Left colon (tissue), 2 donors: ENCODE measurements at places on chromosomes 4 and X. TPM values are rescaled to one million over a fixed set of nuclear protein-coding genes. Genes with fewer than 3 reads are reported as not detected.

DNA sequence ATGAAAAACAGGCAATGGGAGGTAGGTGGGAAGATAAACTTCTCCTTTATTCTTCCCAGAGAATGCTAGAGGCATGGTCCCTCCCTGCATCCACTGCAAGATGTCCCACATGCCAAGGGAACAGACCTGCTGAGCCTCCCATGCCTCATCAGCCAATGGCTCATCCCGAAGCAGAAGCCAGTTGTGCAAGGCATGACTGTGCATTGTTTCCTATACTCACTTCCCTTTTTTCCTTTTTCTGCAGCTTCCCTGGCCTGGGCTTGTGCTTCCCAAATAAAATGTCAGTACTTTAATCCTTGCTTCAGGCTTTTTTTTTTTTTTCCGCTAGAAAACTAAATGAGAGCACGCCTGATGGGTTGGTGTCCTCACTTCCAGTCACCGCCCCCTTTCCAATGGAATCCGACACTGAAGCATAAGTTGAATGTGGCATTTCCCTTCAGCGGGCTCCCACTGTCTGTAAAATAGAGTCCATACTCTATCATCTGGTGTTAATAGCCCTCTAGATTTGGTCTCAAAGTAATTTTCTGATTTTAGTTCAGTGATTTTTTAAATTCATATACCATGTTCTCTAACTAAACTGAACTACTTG lies 239.0 kb upstream of the JADE1 start:
- DNase-seq, result peak; percentile 41

CD38 gene
- 5.7 TPM for total RNA-seq

CTSO gene
- 16.7 TPM for total RNA-seq

DNA sequence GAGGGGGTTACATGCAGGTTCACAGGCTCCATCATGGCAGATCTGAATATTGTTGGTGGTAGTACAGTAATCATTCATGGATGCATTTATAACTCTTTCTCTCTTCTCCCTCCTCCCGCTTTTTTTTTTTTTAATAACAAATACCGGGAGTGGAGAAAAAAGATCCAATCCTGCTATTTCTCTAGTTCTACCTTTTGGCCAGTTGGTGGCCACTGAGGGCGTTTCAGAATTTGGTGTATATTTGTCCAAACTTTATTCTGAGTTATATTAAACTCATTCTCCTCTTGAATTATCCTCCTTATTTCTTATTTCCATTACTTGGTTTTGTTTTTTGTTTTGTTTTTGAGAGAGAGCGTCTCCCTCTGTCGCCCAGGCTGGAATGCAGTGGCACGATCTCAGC lies 74.8 kb downstream of the HMGB2 start:
- DNase-seq, result no peak

- no peak for DNase-seq
Measured at GRCh38 chrX:22516893-22517292, 244.2 kb downstream of the CBLL2 start.

LNX1 gene
- total RNA-seq, result 18.4 TPM
